Ovary (tissue), 10 donors: ENCODE measurements at places on chromosomes 3 and 15. TPM values are rescaled to one million over a fixed set of nuclear protein-coding genes. Genes with fewer than 3 reads are reported as not detected.
A peak's percentile ranks its signal among the peaks of the same experiment; 100 is the strongest.

TGM5 gene
- not detected for total RNA-seq

UBAP1L gene
- 4.4 TPM for total RNA-seq

MESD gene
- total RNA-seq, result 29.7 TPM

BLM gene
- total RNA-seq, result 0.15 TPM

EBLN2 gene
- 5.1 TPM for total RNA-seq

PFKFB4 gene
- total RNA-seq, result 8.0 TPM

RAB5A gene
- 46.9 TPM for total RNA-seq

GRCh38 chr3:133934996-133935842 lies 39.5 kb upstream of the RAB6B start:
- peaks cover 4% of the 10 kb centered on the region for H3K4me1 ChIP-seq
- H3K4me3 ChIP-seq, result no peak overlapping the region
- H3K27me3 ChIP-seq, result no peaks in the 10 kb centered on the region
- peak overlapping the region; percentile 54 for H3K27ac ChIP-seq

- H3K4me1 ChIP-seq, result peaks cover 12% of the 10 kb centered on the region
- peak; percentile 66 for DNase-seq
- no peaks in the 10 kb centered on the region for H3K36me3 ChIP-seq
- no peaks in the 10 kb centered on the region for H3K27me3 ChIP-seq
- H3K27ac ChIP-seq, result peak overlapping the region; percentile 34
- H3K4me3 ChIP-seq, result no peak overlapping the region
Observed at GRCh38 chr3:184351511-184352148, 9.8 kb downstream of the CLCN2 start.

GRCh38 chr3:5001805-5002173 lies 22.6 kb downstream of the BHLHE40 start:
- no peaks in the 10 kb centered on the region for H3K4me1 ChIP-seq
- no peaks in the 10 kb centered on the region for H3K27me3 ChIP-seq
- H3K36me3 ChIP-seq, result no peaks in the 10 kb centered on the region
- no peak for DNase-seq

DNA sequence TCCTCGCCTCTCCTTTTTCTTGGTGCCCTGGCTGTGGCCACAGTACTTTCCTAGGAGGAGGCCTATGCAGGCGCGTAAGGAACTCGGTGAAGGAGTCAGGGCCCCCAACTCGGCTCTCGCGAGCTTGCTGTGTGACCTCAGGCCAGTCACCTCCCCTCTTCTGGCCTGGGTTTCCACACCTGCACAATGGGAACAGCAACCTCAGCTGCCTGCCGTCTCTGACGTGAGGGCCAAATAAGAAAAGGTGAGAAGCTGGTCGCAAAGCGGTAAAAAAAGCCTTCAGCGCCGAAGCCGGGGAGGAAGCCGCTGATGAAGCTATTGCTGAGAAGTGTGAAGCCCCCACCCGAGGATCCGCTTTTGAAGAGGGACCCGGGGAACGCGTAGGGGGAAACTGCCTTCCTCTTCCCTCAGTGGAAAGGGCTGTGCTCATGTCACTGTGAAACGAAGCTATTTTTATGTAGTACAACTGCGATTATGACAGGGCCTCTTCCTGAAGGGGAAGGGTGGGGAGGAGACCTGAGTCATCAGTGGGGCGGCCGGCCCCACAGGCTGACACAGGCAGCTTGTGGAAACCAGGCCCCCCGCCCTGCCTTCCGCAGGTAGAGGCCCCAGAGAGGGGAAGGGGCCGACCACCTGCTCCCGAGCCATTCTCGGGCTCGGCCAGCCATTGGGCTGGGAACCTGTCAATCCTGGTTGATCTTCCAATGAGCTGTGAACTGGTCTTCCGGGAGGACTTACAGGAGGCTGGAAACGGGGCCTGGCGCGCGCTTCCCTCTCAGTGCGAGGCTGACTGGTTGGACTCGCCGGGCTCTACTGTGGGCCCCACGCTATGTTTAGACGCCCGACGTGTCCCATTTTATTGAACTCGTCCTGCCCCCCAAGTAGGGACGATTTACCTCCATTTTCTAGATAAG lies 18.0 kb upstream of the ANKDD1A start:
- peak overlapping the region; percentile 19 for H3K4me3 ChIP-seq
- no peaks in the 10 kb centered on the region for H3K36me3 ChIP-seq
- H3K4me1 ChIP-seq, result peaks cover 20% of the 10 kb centered on the region
- no peaks in the 10 kb centered on the region for H3K27me3 ChIP-seq
- DNase-seq, result peak; percentile 91

DNA sequence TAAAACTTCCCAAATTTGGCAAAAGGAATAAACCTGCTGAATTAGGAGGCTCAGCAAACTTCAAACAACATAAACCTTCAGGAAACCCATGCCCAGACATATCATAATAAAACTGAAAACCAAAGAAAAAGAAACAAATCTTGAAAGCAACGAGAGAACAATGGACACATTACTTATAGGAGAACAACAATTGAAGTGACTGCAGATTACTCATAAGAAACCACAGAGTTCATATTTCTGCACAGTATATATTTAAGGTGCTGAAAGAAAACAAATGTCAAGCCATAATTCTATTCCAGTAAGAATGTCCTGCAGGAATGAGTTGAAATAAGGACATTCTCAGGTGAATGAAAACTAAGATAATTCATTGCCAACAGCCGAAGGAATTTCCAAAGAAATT lies 80.8 kb upstream of the PROK2 start:
- H3K4me1 ChIP-seq, result no peaks in the 10 kb centered on the region
- H3K36me3 ChIP-seq, result no peaks in the 10 kb centered on the region
- H3K27me3 ChIP-seq, result no peaks in the 10 kb centered on the region
- no peak for DNase-seq
- no peak overlapping the region for H3K4me3 ChIP-seq
- no peak overlapping the region for H3K27ac ChIP-seq

- no peaks in the 10 kb centered on the region for H3K27me3 ChIP-seq
- no peak overlapping the region for H3K4me3 ChIP-seq
- no peak overlapping the region for H3K27ac ChIP-seq
Observed at GRCh38 chr3:194028434-194029004, 107.4 kb upstream of the HES1 start.

DNA sequence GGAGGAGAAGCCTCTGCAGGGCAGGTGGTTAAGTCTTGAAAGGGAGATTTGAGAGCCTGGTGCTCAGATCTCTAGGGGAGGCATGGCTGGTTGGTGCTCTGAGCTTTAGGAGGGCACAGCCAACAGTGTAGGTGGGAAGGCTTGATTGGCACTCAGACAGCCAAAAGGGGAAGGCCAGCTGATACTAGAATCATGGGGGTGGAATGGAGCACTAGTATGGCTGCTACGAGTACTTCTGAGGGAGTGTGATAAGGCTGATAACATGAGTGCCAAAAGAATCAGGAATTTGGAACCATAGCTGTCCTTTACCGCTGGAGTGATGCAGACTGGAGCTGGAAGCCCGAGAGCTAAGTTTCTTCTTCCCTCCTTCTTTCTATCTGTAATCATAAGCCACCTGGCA lies 184.6 kb upstream of the TBC1D5 start:
- H3K27me3 ChIP-seq, result no peaks in the 10 kb centered on the region
- H3K36me3 ChIP-seq, result no peaks in the 10 kb centered on the region
- no peak for DNase-seq

DNA sequence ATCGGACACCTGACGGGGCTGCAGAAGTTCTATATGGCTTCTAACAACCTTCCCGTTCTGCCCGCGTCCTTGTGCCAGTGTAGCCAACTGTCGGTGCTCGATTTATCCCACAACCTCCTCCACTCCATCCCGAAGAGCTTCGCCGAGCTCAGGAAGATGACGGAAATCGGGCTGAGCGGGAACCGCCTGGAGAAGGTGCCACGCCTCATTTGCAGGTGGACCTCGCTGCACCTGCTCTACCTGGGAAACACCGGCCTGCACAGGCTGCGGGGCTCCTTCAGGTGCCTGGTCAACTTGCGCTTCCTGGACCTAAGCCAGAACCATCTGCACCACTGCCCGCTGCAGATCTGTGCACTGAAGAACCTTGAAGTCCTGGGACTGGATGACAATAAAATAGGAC lies 9.8 kb upstream of the LRRC34 start:
- H3K27ac ChIP-seq, result no peak overlapping the region
- DNase-seq, result no peak
- H3K4me1 ChIP-seq, result no peaks in the 10 kb centered on the region
- no peaks in the 10 kb centered on the region for H3K36me3 ChIP-seq
- no peak overlapping the region for H3K4me3 ChIP-seq

GRCh38 chr3:137769322-137770065 lies 5.4 kb downstream of the SOX14 start:
- H3K4me1 ChIP-seq, result peaks cover 6% of the 10 kb centered on the region
- no peak overlapping the region for H3K27ac ChIP-seq
- H3K4me3 ChIP-seq, result no peak overlapping the region

- H3K4me1 ChIP-seq, result no peaks in the 10 kb centered on the region
- H3K36me3 ChIP-seq, result no peaks in the 10 kb centered on the region
- H3K4me3 ChIP-seq, result no peak overlapping the region
- no peak overlapping the region for H3K27ac ChIP-seq
Observed at GRCh38 chr3:101228441-101228840, 91.9 kb downstream of the IMPG2 start.

- DNase-seq, result no peak
- H3K27ac ChIP-seq, result no peak overlapping the region
- no peak overlapping the region for H3K4me3 ChIP-seq
- no peaks in the 10 kb centered on the region for H3K27me3 ChIP-seq
Observed at GRCh38 chr3:191391861-191392808, 61.8 kb upstream of the UTS2B start.

GRCh38 chr3:54966979-54967378 lies 39.1 kb upstream of the LRTM1 start:
- no peaks in the 10 kb centered on the region for H3K36me3 ChIP-seq
- no peak overlapping the region for H3K27ac ChIP-seq
- no peak overlapping the region for H3K4me3 ChIP-seq
- no peaks in the 10 kb centered on the region for H3K4me1 ChIP-seq
- no peaks in the 10 kb centered on the region for H3K27me3 ChIP-seq

- no peak overlapping the region for H3K4me3 ChIP-seq
- H3K36me3 ChIP-seq, result no peaks in the 10 kb centered on the region
- no peaks in the 10 kb centered on the region for H3K27me3 ChIP-seq
- no peaks in the 10 kb centered on the region for H3K4me1 ChIP-seq
- H3K27ac ChIP-seq, result no peak overlapping the region
Observed at GRCh38 chr3:19348941-19349564, 200.7 kb downstream of the KCNH8 start.

DNA sequence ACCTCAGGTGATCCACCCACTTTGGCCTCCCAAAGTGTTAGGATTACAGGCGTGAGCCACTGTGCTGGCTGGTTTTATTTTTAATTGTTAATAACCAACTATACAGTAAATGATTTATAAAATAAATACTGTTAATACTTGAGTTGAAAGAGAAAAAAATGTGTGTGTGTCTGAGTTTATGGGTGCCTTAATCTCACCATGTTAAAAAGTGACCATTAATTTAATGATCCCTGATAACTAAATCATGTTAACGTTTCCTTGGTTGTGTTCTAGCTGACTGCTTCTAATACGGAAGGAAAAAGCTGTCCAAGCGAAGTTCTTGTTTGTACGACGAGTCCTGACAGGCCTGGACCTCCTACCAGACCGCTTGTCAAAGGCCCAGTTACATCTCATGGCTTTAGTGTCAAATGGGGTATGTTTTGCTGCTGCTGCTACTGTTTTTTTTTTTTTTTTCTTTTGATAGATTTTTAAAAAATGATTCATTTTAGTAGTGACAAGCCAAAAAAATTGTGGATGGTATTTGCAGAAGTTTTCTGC lies 113.5 kb downstream of the GHSR start:
- no peak overlapping the region for H3K4me3 ChIP-seq
- H3K27me3 ChIP-seq, result no peaks in the 10 kb centered on the region
- no peak for DNase-seq
- H3K27ac ChIP-seq, result no peak overlapping the region
- peaks cover 3% of the 10 kb centered on the region for H3K4me1 ChIP-seq

DNA sequence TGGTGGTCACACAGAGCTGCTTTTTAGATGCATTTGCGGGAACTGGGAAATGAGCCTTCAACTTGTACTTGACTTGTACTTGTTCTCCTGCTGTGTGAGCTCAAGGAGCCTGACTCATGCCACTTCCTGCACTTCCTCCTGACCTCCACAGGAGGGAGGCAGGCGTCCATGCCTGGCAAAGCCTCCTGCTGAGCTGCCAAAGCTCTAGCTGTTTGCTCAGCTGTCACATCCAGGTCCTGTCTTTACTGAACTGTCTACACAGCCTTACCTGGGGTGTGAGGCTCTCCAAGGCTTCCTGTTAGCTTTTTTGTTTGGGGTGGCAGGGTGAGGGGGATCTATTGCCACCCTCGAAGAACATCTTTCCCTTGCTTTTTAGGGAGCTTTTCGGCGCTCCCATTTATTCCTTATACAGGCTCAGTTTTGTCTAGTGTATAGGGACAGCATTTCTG lies 6.4 kb downstream of the THPO start:
- no peaks in the 10 kb centered on the region for H3K36me3 ChIP-seq
- DNase-seq, result peak; percentile 82
- H3K27ac ChIP-seq, result no peak overlapping the region
- peaks cover 2% of the 10 kb centered on the region for H3K4me1 ChIP-seq
- no peaks in the 10 kb centered on the region for H3K27me3 ChIP-seq
- H3K4me3 ChIP-seq, result no peak overlapping the region

- H3K36me3 ChIP-seq, result no peaks in the 10 kb centered on the region
- H3K27ac ChIP-seq, result peak overlapping the region; percentile 54
- peak; percentile 25 for DNase-seq
- H3K27me3 ChIP-seq, result no peaks in the 10 kb centered on the region
Observed at GRCh38 chr3:126961791-126962461, 21.0 kb upstream of the PLXNA1 start.

DNA sequence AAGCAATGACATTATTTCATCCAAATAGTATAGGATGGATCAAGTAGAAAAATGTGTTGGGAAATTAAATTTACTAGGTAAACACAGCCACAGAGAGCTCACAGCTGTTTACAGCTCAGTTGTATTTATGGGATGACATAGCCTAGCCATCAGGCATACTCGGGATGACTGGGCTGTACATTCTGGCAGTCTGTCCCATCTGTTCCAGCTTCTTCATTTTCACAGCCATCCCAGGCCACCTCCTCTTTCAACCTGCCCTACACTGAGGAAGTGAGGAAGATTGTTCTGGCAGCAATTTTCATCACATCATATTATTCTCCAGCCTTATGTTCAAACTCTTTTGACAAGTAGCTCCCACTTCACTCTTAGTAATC lies 98.4 kb upstream of the PFN2 start:
- H3K4me3 ChIP-seq, result no peak overlapping the region
- no peak overlapping the region for H3K27ac ChIP-seq
- H3K36me3 ChIP-seq, result no peaks in the 10 kb centered on the region
- no peak for DNase-seq
- no peaks in the 10 kb centered on the region for H3K27me3 ChIP-seq
- no peaks in the 10 kb centered on the region for H3K4me1 ChIP-seq

DNA sequence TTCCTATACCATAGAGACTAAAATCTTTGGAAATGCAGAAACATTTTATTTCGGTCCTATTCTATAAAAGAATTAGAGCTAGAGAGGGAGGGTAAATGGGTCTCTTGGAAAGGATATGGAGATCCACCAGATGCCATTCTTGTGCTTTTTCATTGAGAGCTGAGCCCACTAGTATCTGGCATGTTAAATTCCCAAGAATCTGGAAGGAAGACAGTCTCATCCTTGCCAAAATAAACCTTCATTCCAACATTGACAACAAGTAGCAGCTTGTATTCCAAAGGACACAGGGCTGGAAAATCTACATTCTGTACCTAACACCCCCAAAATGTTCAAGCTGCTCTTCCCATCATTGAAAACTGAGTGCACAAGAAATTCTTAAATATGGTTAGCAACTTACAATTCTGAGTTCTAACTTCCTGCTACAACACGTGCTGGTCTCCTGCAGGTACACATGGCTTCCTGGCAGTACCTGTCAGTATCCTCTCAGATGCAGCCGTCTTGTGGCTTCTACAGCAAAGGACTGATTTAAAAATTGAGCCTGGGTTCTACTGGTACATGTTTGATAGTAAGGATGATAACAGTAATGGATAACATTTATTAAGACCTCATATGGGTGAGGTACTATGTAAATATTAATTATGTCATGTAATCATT lies 348.1 kb downstream of the SV2B start:
- H3K4me1 ChIP-seq, result no peaks in the 10 kb centered on the region
- DNase-seq, result no peak
- H3K27me3 ChIP-seq, result no peaks in the 10 kb centered on the region
- no peak overlapping the region for H3K4me3 ChIP-seq
- no peaks in the 10 kb centered on the region for H3K36me3 ChIP-seq
